SK-N-SH (cell line): ENCODE measurements at places on chromosomes 6 and 20.

GRCh38 chr6:165129086-165129485, 180.3 kb downstream of the C6orf118 start:
- no peak for DNase-seq

DNA sequence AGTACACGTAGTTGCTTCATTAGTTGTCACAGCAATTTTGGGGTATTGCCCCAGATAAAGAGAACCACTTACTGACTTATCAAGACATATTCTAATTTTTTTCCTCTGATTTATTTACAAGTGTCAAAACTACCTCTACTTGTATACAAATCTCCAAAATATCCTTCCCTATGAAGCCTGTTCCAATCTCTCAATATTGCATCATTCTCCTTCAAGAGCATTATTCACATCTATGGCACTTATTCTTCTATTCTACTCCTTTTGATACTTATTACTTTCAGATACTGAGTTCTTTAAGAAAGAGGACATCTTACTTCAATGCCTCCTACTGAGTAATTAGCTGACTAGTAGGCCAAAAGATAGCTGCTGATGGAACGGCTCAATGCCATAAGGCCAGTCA, 105.2 kb downstream of the SMLR1 start:
- DNase-seq: no peak

DNA sequence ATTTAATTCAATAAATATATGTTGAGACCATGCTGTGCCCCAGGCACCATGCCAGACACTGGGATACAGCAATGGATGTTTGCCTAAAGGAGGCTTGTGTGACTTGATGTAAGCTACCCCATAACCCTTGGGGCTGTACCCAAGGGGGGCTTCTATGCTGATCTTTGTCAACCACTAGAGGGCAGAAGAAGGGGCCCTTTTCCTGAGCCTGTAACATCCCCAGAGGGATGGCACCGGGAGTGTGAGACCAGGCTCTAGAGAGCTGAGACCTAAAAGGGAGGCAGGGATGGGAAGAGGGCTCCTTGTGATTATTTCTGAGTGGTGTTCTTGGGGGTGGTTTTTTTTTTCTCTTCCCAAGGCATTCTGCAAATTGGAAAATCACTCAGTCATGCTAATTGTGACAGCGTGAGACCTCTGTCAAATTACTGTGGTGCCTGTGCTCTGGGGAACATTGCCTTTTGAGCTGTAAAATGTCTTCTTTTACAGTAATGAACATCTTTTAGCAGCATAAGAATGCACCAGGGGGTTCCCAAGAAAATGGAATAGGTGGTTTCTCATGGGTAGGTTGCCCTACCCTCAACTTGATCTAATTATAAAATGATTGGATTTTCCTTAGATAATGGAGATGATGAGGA, 138.7 kb upstream of the SLC24A3 start:
- peak; percentile 26 for DNase-seq

DNA sequence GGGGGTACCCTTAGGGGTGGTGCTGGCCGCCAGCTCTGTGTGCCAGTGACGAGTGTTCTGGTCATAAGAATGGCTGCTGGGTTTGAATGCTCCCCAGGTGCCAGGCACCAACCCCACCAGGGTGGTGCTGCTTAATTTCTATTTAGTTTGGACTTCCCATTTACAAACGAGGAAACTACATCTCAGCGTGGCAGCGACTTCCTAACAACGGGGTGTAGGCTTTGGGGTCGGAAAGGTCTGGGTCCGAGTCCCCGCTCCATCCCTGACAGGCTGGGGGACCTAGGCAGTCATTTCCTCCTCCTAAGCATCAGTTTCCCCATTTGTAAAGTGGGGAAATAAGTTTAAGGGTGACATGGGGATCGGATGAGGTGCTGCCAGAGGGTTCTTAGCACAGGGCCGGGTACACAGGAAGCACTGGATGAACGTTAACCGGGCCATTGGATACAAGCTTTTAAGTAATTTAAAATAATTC, 30.3 kb downstream of the CEBPB start:
- DNase-seq: no peak

GRCh38 chr20:38893056-38893564, 33.1 kb upstream of the FAM83D start:
- DNase-seq: no peak

GRCh38 chr6:87661016-87661415, 41.0 kb downstream of the AKIRIN2 start:
- no peak for DNase-seq

DNA sequence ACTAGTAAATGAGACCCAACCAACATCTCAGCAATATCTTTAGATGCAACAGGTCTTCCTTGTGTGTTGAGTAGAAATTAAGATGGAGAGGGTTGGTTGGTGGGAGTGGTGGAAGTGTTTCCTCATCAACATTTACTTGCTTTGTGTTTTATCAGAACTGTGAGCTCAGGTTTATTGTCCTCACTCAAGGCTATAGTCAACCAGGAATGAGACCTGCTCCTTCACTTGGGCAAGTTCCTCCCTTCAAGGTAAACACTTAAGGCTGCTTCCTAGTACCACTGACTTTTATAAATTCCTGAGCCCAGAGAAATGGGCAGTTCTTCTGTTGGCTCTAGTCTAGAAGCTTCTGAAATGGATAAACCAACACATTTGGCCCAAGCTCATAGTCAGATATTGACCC, 48.9 kb upstream of the MOCS1 start:
- no peak for DNase-seq
